Stimulated activated CD8-positive, alpha-beta memory T cell treated with anti-CD3 and anti-CD28 coated beads, Interleukin-15, amount 100 ng/mL, for 48 hours (primary cell): ENCODE measurements at places on chromosomes 6 and 20.

DNA sequence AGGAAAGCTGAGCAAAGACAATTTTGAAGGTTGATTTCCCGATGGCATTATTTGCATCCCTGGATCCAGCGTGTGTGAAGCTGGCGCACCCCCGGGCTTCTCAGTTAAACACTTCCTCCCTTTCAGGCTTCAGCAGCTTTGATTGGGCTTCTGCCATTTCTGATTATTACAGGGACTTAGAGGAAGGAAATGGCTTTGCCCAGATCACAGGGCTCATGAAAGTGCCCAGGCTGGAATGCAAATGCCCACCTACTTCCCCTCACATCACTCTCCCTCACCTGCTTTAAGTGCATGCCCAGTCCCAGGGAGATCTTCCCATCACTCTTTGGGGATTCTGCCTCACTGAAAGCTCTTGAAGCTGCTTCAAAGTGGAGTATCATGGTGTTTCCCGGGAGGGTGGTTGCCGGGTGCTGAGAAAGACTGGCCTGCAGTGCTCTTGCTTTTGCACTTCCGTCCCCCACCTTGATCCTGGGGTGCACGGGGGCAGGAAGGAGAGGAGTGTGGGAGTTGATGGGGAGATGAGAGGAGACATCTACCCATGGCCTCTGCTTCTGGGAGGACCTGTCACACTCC, 28.3 kb downstream of the PHACTR3 start:
- no peak for DNase-seq

- DNase-seq: no peak
Measured at GRCh38 chr6:13226071-13226470, 102.3 kb downstream of the TBC1D7 start.

DNA sequence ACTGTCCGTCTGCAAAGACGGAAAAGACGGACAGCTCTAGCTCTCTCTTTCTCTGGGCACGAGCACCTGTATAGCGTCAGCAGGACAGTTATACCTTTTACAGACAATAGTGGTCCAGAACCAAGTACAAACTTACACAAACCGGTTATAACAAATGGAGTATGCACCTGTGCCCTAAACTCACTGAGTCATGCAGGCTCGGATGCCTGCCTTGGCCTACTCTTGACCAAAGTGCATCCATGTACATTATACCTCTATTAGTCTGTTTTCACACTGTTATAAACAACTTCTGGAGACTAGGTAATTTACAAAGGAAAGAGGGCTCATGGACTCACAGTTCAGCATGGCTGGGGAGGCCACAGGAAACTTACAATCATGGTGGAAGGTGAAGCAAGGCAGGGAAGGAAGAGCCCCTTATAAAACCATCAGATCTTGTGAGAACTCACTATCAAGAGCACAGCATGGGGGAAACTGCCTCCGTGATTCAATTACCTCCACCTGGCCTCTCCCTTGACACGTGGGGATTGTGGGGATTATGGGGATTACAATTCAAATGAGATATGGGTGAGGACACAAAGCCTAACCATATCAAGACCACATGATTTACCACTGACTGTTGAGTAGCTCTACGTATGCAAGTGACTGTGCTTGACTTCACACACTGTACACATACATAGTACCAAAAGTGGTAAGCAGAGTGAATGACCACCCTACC, 23.1 kb downstream of the MAN1A1 start:
- DNase-seq: no peak

DNA sequence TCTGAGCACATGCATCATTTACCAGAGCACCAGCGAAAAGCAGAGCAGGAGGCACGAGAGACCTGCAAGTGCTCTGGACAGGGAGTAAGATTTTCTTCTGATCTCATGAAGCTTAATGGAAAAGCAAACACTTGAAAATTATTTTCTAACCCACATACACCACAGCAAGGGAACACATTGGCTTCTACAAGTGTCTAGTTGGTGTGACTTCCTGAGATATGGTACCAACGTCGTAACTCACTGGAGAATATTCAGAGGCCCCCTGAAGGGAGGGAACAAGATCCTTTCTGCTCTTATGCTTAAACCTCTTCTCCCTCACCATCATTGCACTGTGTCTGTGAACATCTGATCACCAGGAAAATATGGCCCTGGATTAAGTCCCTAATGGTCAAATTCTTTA, 48.6 kb downstream of the PSMB1 start:
- no peak for DNase-seq

DNA sequence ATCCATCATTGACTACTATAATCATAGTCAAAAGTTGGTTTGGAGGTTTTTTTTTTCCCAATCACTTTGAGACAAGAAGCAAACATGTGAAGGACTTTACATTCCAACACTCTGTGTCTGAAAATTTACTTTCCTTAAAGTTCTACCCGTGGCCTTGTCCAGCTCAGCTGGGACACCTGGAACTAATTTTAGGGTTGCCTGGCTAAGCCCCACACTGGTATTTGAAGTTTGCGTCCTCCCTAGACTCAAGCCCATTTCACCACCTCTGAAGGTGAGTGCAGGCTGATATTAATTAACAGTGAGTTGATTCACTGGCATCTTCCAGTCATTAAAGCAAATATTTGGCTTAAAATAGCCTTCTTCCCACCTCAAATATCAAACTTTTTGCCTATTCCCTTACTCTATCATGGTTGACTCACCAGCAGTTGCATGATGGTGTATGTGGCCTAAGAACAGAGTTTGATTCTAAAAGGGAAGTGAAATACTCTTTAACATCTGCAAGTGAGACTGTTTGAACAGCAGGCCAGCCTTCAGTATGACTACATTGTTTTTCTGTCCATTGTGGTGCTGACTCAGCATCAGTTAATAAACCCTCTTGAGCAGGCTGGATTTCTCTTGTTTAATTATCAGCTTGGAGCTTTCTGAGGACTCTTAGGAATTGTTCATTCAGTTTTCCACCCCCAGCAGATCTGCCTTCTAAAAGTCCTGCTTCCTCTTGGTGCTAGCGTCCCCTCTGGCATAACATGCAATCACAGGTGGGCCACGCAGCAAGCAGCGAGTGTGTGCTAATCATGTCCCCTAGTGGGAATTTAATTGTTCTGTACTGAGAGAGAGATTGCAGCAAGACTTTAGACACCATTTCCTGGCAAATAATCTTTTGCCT, 1.8 kb upstream of the PRDM1 start:
- no peak for DNase-seq

DNA sequence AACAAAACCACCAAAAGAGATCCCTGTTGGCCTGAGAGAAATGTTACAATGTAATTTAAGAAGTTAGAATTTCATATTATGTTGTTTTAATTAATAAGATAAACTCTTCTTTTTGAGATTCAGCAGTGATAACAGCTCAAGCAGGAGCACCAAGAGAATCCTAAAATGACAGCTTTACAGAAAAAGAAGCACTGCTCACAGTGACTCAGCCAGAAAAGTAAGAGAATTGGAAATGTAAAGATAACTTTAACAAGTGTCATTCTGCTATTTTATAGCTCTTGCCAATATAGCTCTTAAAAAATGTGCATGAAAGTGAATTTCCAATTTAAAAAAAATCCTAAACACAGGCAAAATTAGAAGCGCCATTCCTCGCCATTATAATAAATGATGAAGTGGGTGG, 111.3 kb downstream of the UBE3D start:
- no peak for DNase-seq

DNA sequence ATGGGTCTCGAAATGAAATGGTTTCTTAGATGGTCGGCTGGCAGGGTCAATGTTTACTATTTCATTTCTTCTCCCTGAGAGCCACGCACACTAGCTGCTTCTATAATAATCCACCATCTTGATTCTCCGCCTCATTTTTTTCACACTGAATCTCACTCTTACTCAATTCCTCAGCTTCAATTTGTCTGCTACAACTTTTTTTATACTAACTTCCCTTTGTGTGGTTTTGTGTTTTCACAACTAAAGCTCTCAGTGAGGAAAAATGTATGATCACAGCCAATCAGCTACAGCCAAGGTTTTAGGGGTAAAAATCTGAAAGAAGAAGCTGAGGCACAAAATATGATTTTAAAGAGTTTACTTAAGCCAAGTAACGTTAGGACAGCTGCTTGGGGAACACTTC, 1309.4 kb downstream of the EPHA7 start:
- no peak for DNase-seq

DNA sequence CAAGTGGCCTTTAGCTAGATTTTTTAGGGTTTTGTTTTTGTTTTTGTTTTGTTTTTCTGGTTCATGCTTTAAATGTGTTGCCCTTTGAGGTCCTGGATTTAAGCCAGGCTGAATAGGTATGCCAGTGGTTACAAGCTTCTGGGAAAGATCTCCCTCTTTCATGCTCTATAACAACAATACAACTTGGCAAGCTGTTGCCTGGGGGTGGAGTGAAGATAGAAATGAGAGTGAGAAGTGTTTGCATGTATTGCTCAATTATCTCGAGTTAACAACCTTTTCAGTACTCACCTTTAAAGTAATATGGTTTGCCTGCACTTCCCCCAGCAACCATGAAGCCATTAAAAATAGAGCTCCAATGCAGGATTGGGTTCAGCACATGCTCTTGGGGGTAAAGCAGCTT, 19.2 kb upstream of the HAO1 start:
- no peak for DNase-seq

DNA sequence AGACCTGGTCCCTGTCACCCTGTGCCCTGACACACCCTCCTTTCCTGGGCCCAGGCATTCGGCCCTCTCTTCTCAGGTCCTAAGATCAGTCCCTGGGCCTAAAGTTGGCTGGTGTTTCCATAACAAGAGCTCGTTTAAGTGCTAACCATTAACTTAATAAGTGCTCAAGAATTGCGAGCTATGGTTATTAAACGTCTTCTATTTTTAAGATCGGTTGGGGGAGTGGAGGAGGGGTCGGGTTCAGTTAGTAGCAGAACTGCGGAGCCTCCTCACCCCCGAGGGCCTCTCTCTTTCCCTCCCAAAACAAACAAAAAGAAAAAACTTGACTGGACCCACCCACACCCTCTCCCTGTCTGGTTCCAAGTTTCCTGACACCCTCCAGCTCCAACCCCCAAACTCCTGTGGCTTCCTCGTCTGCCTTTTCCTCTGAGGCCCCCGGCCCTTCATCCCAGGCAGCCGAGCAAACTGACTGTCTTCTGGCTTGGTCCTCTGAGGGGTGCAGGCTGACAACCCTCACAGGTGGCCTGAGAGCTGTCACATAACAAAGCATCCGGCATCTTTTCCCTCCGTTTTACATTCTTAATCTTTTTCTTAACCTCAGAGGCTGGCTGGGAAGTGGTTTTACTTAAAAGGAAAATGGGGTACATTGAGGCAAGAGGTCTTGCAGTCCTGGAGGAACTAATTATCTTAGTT, 2.0 kb downstream of the STK35 start:
- DNase-seq: no peak

DNA sequence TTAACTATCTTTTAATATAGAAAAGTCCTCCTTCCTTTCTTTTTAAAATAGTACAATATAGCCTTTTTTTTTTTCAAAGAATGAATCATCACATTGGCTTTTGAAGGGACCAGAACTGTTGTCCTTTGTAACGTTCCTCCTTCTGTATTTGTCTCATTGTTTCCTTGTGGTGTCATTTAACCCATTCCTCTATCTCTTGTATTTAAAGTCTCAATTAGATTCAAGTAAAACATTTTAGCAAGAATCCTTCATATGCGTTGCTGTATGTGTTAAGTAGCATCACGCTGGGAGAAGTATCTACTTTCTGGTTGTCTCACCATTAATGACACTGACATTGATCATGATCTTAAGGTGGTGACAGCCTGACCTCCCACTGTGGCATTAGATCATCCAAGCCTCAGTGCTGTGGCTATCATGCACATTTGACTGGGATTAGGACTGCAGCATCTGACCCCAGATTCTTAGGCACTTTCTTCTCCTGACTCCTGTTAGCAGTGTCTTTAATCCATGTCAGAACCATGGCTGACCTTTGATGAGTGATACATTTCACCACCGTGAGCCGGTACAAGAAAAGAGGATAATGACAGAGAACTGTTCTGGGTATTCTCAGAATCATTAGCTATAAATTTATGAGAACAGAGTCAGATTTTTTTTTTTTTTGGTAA, 67.5 kb upstream of the TFB1M start:
- no peak for DNase-seq

GRCh38 chr6:13700232-13700631, 11.4 kb downstream of the RANBP9 start:
- no peak for DNase-seq

DNA sequence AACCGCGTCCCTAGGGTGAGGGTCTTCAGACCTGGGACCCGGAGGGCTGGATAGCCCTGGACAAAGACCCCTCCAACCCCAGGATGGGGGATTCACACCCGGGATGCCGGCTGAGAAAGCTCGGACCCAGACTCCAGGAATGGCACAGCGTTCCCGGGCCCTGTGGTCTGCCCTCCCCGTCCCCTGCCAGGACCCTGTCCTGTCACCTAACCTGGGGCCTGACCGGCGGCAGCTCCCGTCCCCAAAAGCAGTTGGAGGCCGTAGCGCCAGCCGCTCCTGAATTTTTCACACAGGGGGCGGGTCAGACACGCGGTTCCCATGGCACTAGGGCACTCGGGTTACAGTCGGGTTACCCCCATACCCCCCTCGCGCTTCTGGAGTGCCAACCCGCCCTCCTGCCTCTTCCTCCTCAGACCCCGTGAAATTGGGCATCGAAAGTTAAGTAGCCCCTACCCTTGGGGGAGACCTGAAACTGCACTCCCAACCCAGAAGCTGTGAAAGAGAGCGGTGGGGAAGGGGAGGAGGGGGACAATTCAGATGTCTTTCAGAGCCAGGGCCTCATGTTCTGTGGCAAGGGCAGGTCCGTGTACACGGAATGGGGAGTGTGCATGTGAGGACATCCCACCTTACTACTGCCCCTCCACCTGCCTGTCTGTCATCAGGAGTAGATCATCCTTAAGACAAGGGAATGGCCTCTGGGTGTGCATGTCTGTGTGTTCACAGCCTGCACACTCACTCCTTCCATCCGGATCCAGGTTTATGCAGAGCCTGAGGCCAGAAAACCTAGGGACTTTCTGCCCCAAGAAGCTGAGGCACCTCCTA, 595 bp downstream of the REM1 start:
- DNase-seq: no peak

DNA sequence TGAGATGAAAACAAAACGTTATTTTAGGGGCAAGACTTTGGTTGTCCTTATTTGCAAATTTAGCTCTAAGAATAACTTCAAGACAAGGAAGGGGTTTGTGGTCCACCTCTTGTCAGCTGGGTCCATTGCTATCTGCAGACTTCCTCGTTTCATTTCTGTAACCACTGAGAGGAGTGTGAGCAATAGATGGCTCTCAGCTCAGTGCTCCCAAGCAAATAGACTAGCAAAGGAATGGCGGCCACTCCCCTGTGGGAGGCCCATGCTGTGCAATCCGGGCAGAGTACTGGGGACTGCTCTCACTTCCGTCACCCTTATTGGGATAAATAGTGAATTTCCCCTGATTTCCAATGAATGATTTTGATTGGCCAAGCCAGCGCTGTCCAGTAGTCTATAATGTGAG, 176.6 kb downstream of the ZDHHC14 start:
- no peak for DNase-seq

GRCh38 chr20:62583424-62583920, 58.8 kb upstream of the SLCO4A1 start:
- no peak for DNase-seq

DNA sequence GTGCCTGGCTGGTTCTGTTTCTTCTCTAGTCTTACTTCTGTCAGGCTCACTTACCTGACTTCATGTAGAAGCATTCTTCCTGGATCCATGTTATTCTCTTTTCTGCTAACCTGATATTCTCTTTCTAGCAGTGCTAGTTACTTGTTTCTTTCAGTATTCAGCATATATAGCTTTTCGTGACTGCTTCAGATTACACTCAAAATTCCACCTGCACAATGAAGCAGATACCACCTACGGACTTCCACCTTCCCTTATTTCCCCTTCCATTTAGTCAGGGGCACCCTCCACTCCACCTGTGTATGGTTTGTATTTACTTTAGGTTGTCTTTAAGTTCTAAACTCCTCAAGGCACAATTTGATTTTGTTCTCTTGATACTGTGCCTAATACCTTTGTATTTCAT, 36.8 kb downstream of the ZFAND3 start:
- DNase-seq: no peak

GRCh38 chr6:14664621-14665315, 547.2 kb downstream of the CD83 start:
- no peak for DNase-seq
